ENCODE measurements at places on chromosomes 4 and X. TPM values are rescaled to one million over a fixed set of nuclear protein-coding genes. Genes with fewer than 3 reads are reported as not detected.

TMPRSS11D gene
- not detected for total RNA-seq

GASK1B gene
- total RNA-seq: 8.8 TPM

SPANXN4 gene
- not detected for total RNA-seq

BCORL1 gene
- total RNA-seq: 5.6 TPM

DACH2 gene
- 11.3 TPM for total RNA-seq

USP51 gene
- total RNA-seq: 4.7 TPM

COL4A5 gene
- total RNA-seq: 30.4 TPM

ZNF711 gene
- 148 TPM for total RNA-seq

PLK4 gene
- total RNA-seq: 15.3 TPM

COL4A6 gene
- 6.3 TPM for total RNA-seq

SORCS2 gene
- total RNA-seq: 8.1 TPM

GPR78 gene
- not detected for total RNA-seq

XAGE1A gene
- not detected for total RNA-seq

SYTL4 gene
- 1.3 TPM for total RNA-seq

ZNF732 gene
- 3.1 TPM for total RNA-seq

SPP1 gene
- 161 TPM for total RNA-seq

PITX2 gene
- total RNA-seq: not detected

PAK3 gene
- 105 TPM for total RNA-seq

F9 gene
- not detected for total RNA-seq

SRPX2 gene
- total RNA-seq: 0.31 TPM

CLGN gene
- 5.0 TPM for total RNA-seq

TFDP3 gene
- total RNA-seq: not detected

RIBC1 gene
- total RNA-seq: 0.63 TPM

ATP6AP2 gene
- total RNA-seq: 102 TPM

DGKK gene
- 0.63 TPM for total RNA-seq

GRIPAP1 gene
- total RNA-seq: 49.8 TPM

PAGE2B gene
- not detected for total RNA-seq

SMIM10 gene
- total RNA-seq: 0.31 TPM

CT45A6 gene
- not detected for total RNA-seq

DAPP1 gene
- total RNA-seq: 0.31 TPM

SRPX gene
- total RNA-seq: 0.31 TPM
